ENCODE measurements at places on chromosomes 2 and 18.

GRCh38 chr2:206341396-206341795 is 66.9 kb downstream of the ZDBF2 start:
- DNase-seq = no peak

- DNase-seq = no peak
Observed at GRCh38 chr2:36951027-36951518, 15.3 kb downstream of the STRN start.

DNA sequence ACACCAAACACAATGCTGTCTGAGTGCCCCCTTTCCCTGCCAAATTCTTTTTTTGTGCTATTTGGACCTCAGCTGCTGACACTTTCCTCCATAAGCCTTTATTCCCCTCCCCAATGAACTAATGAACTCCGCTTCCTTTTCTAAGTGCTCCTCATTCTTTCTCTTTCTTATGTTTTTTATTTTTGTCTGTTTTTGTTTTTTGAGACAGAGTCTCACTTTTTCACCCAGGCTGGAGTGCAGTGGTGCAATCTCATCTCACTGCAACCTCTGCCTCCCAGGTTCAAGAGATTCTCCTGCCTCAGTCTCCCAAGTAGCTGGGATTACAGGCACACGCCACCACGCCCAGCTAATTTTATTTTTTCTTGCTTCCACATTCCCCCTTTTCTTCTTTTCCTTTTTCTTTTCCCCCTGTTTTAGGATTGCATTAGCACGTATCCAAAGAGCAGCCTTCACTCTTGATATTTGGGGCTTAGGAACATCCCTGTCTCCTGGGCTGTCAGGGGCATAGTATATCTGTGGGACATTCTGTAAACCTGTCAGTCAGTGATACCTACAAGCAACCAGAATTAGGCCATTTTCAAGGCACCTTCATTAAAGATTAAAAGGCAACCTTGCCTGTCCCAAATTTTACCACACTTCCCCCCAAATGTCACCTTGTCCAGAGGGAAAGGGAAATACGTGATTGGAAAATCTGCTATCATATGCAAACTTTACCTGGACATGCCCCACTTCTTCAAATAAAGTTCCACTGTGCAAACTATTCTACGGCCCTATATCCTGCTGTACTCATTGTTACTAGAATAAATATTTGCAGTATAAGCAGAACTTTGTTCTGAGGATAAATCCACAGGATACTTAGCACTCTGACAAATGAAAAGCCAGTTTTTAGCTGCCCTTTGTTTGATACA is 65.1 kb upstream of the ACSL3 start:
- DNase-seq = no peak

- no peak for DNase-seq
Observed at GRCh38 chr2:36397728-36398413, 42.3 kb downstream of the CRIM1 start.

DNA sequence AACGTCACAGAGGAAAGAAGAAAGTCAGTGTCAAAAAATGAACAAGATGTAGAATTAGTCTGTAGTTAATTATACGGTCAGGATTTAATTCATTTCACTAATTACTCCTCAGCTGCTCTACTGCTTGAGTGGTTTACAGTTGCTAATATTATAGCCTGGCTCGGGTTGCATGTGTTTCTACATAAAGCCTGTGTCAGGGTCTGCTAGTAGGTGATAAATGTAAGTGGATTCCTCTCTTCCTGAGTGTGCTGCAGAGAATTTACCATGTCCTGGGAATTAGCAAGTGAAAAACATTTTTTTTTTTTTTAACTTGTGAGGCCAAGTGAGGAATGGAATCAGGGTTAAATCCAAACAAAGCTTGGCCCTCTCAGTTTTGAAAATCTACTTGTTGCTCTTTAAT is 622.6 kb downstream of the EPHA4 start:
- DNase-seq = no peak

GRCh38 chr2:120140866-120141265 is 82.3 kb downstream of the TMEM185B start:
- DNase-seq = no peak

GRCh38 chr2:241959751-241960269 is 90.3 kb downstream of the RTP5 start:
- no peak for DNase-seq

DNA sequence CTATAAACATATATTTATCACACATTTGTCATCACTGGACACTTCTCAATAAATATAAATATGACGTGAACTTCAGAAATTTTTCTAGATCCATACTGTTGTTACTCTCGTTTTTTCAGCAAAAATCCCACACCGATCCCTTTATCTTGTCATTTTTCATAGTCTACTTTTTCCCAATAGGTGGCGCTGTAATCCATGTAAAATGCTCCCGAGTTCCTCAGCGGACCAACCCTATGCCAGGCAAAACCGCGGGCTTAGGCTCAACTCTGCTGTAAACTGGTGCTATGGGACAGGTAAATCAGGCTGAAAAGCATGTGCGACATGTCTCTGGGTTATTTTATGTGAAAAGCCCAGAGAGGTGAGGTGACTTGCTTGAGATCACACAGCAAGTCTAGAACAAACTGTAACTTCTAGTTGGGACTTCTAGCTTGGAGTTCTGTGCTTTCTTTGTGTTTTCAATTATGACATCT is 104.0 kb downstream of the COBLL1 start:
- peak; percentile 80 for DNase-seq

DNA sequence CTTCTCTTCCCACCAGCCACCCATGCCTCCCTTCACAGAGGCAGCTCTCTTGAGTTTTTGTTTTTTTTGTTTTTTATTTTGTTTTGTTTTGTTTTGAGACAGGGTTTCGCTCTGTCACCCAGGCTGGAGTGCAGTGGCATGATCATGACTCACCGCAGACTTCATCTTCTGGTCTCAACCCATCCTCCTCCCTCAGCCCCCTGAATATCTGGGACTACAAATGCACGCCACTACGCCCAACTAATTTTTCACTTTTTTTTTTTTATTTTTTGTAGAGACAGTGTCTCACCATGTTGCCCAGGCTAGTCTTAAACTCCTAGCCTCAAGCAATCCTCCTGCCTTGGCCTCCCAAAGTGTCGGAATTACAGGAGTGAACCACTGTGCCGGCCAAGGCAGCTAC is 161.4 kb downstream of the TRABD2A start:
- DNase-seq = no peak

DNA sequence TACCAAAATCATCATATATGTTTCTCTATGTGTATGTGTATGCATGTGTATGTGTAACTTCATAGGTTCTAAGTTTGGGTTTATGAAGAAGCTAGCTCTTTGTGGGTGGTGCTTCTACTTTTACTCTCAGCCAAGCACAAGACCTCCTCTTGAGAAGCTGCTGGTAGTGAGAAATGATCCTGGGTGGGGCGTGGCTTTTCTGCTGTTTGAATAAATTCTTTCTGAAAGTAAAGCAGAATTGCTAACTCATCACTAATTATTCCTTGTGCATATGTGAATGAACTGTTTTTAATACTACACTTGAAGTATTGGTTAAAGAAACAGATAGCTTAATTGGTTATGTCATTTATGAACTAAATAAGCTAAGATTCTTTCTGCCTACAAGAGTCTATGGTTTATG is 7.6 kb upstream of the GAREM1 start:
- no peak for DNase-seq

DNA sequence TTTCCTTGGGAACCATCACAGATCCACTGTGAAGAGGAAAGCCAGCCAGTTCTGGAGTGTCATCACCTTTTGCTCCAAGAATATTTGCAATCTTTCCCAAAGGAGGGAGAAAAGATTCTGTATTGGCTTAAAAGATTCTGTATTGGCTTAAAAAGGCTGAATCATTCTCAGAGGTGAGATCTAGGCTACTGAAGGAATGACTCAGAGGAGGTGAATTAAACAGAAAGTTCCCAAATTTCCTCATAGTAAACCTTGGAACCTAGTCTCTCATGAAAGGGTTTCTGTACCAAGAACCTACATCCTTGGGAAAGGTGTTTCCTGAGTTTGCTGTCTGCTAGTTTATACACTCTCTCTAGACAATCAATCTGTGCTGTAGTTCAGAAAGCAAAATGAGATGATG is 34.1 kb upstream of the GRB14 start:
- DNase-seq = no peak

GRCh38 chr18:9931678-9932077 is 17.9 kb downstream of the VAPA start:
- no peak for DNase-seq

GRCh38 chr2:122179492-122180165 is 424.2 kb downstream of the TSN start:
- DNase-seq = no peak

DNA sequence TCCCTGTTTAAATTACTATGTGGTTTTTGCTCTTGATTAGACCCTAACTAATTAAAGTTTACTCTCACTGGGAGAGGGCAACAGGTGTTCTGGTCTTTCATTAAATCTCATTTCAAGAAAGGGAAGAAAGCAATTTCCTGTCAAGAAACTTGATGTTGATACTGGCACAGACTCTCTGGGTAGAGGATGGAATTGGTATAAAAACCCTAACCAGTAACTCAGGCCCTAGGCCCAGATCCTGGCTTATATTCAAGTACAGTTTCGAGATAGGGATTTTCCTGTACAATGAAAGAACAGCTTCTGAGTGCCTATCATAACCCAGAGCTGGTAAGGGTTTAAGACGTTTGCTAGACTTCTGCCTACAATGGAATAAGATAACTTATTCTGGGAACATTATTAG is 61.6 kb upstream of the ACYP2 start:
- no peak for DNase-seq

DNA sequence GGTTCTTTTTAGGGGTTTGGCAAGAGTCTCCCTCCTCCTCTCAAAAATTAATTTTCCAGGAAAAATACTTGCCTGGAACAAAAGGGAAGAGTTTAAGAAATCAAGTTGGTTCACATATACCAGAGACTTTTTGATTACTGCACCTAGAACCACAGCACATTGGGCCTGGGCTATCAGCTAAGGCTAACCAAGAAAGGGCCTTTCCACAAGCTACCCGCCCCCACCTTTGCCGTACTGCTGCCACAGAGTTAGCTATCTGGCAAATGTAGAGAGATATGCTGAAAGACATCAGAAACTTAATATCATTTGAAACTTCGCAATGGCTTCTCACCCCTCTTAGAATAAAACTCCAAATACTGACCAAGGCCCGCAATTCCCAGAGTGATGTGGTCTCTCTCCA is 76.9 kb downstream of the AAK1 start:
- DNase-seq = no peak

DNA sequence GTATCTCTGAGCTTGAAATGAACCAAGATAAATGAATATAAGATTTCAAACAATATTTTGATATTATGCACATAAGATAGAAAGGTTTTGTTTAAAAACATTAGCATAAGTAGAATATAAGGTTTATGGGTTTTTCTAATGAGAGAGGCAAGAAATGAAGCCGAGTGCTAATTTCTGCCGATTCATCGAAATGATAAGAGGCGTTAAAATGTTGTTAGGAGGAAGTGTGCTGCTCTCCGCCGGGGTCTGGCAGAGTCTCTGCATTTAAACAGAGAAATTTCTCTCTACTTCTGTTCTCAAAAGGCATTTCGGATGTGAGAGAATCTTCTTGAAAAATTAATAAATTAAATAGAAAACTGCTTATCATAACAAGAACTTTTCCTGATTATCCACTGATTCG is 83.6 kb downstream of the MRPS9 start:
- no peak for DNase-seq

GRCh38 chr2:56473524-56473923 is 289.7 kb downstream of the CCDC85A start:
- no peak for DNase-seq

DNA sequence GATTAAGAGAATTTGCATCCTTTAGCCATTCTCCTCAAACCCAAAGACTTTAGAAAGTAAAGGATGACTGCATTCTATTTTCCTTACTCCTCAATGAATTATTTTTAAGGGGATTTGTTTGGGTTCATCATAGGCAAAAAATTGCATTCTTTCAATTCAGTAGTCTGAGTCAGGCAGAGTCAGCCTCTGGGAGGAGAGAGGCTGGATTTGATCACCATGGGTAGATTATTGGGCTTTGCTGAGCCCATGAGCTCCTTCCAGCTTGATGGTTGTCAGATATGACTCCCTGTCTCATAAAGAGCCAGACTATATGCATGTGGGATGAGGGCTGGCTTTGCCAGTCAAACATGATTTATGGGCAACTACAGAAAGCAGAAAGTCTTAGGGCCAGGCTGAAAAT is 101.2 kb downstream of the KCNS3 start:
- DNase-seq = peak; percentile 81

GRCh38 chr2:9497017-9497416 is 22.7 kb downstream of the IAH1 start:
- DNase-seq = no peak

DNA sequence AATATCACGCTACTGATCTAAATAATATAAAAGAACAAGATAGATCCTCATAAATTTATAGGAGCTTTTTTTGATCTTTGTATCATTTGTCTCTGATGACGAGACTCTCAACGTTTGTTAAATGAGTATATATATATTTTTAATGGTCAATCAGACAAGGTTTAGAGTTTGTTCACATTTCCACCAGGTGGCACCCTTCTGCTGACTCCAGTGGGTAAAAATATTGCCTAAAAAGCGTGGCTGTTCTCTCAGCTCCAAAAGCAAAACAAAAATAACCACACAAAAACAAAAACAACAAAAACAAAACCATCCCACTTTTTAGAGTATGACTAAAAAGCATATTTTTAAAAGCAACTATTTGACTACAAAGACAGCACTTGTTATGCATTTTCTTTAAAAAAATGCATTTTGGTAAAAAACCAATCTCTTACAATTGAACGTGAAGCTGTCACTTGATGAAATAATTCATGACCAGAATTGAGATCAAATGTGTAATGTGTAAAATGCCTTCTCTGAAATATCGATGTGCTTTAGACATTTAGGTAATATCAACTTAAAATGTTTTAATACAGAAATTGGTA is 723.2 kb downstream of the DPP10 start:
- peak; percentile 4 for DNase-seq

GRCh38 chr18:77096936-77097886 is 35.4 kb downstream of the MBP start:
- DNase-seq = no peak

GRCh38 chr2:173221937-173222594 is 132.6 kb upstream of the CDCA7 start:
- no peak for DNase-seq

DNA sequence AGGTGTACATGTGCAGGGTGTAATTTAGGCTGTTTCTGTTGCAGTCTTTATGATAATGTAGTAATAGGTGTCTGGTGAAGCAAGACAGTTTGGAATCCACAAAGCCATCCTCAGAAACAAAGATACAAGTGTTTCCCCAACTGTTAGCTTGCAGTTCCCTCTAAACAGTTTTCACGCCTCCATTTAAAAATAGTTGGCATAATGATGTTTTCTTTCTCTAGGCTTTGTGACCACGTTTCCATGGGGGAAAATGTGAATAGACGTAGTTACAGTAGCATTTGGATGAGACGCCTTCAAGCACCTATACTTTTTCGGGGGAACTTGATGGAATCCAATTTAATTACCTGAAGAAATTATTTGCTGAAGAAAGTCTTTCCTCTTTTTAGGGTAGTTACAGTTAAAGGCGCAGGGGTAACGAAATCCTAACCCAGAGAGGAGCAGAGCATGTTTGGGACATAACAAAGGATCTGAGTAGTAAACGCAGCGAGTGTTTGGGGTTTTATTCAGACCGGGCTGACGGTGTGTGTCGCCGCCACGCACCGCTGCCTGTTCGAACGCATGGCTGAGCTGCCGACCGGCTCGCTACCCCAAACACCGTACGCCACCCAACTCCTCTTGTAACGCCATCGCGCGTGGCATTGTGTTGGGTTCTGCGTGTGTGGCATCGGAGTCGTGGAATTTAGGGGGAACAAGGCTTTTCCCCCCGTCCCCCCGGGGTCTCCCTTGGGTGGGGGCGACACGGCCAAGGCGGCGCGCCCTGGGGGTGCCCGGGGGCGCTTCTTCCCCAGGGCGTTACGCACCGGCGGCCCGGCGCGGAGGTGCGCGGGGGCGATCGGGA is 681 bp upstream of the NRP2 start:
- no peak for DNase-seq

- no peak for DNase-seq
Observed at GRCh38 chr2:20224164-20224715, 690 bp downstream of the SDC1 start.
